Left renal pelvis (tissue), 4 donors: ENCODE measurements at places on chromosomes 1 and 21.

DNA sequence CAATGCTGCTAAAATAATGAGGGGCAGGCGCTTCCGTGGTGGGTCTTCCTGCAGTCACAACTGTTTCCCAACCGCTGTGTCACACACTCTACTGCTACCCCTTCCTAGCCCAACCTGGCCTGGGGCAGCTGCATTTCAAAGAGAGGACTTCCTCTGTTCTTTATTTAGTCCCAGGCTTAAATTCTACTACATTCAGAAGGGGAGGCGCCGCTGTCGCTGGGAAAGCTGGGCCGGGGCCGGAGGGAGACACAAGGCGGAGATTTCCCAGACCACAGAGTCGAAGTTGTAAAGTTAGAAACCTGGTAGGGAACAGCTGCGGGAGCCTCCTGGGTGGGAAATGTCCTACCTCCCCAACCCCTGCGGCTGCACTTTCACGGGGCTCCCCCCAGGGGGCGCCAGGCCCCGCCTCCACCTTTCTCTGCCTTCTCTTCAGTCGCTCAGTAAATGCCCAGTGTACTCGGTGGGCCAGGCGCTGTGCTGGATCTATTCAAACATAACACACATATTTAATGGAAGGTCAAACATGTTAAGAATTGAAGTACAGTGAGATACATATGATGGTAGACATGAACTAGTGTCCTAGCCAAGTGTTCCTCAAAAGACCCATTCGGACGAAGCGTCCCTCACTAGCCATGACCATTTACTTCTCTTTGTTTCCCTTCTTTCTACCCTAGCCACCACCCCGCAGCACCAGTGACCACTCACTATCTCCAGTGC, 23.1 kb downstream of the DYRK3 start:
- DNase-seq, result no peak

GRCh38 chr1:66399888-66400529, 133.9 kb upstream of the SGIP1 start:
- DNase-seq, result no peak

DNA sequence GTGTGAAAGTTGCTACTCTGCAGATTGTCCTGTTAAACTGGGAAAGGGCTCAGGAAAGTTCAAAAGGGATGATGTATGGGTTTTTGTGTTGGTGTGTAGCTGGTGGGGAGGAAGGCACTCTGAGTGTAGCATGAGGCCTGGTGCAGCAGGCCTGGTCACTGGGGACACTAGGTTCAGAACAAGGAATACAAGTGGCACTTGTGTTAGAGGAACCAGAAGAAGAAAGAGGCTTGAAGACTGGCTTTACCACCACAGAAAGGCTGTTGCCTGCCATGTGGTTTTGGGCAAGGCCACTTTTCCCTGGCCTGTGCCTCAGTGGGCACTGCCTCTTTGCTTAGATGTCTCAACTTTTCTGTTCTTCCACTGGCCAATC, 122.8 kb downstream of the NOS1AP start:
- DNase-seq, result no peak

DNA sequence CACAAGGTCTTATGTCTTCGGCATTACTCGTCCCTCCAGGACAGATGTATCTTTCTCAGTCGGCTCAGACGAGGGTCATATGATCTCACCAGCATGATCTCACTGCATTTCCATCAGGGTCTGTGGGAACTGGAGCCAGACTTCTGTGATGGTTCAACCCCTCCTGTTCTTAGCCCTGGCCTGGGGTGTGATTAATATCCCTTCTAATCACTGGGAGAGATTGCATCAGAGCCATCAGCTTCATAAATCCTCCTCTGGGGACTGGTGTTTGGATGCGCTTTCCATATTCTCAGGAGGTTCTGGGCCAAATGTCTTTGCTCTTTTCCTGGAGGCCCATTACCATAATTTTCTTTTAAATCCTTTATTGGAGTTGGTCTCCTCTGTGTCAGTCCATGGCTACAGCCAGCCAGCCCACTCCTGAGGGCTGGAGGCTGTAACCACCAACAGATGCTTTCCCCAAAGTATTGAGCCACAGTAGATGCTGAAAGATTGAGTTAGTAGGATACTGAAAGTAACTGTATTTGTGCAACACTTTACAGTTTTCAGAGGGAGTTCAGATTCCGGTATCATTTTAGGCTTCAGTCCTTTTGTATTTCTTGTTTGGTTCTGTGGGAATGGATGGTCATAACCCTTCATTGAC, 20.0 kb downstream of the CACNA1E start:
- DNase-seq, result no peak

- DNase-seq, result no peak
Observed at GRCh38 chr1:70571191-70571590, 160.1 kb downstream of the CTH start.
